ENCODE measurements at places on chromosomes 3 and 15.

- DNase-seq: no peak
These were observed 13.4 kb downstream of the MYL3 start for GRCh38 chr3:46849686-46850467.

GRCh38 chr3:81666502-81667121, 94.8 kb downstream of the GBE1 start:
- DNase-seq: peak; percentile 45

- DNase-seq: no peak
These were observed 25.0 kb downstream of the CRYGS start for GRCh38 chr3:186519021-186519658.

DNA sequence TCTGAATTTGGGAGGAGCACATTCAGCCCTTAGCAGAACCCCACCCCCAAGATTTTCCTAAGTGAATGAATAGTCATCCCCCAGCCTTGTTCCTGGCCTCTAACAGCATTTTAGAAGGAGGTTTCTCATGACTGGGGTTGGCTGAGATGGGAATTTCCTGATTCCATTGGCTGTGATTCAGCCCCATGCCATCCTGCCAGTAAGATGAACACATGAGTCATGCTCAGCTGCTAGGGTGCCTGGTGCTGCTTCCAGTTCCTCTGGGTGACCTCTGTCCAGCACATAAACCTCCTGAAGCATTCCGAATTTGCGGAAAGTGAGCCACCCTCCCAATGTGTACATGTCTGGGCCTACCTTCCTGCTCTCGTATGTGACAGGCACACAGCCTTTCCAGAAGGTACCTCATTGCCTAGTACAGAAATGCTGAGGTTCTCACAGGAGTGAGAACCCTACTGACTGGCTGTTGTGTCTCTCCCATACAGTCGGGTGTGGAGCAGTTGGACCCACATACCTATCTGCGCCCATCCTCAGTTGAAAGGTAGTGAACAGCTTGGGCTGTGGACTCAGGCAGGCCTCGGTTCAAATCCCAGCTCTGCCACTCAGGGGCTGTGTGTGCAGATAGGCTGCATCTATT, 91.7 kb downstream of the APBA2 start:
- DNase-seq: peak; percentile 95

DNA sequence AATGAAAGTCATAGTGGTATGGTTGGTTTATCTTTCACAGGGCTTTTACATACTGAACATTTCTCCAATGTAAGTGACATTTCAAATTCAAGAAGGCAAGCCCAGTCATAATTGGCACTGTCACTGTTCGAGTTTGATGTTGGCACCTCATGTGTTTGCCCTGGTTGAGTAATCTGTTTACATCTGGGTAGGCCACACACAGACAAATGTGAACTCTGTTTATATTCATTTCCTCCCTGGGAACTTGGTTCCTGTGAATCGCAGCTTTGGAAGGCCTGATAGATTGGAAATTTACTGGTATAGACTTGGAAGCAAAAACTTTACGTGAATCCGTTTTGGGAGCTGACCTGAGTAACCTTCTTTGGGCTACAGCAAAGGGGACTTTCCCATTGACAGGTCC, 395.2 kb upstream of the AZI2 start:
- DNase-seq: no peak

DNA sequence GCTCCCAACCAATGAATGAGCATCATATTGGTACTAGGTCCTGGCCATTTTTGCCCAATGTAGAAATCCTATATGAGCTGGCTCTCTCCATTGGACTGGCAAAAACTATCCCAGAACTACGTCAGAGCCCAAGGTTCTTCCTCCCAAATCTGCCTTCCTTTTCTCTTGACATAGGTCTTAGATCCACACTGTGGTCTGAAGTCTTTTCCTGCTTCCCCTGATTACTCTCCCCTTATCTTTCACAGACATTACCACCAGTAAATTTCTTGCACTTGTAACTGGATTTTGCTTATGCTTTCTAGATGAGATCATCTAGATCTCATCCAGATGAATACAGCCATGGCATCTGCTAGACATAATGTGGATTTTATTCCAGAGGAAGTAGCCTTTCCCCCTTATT, 141.2 kb upstream of the GADL1 start:
- no peak for DNase-seq

DNA sequence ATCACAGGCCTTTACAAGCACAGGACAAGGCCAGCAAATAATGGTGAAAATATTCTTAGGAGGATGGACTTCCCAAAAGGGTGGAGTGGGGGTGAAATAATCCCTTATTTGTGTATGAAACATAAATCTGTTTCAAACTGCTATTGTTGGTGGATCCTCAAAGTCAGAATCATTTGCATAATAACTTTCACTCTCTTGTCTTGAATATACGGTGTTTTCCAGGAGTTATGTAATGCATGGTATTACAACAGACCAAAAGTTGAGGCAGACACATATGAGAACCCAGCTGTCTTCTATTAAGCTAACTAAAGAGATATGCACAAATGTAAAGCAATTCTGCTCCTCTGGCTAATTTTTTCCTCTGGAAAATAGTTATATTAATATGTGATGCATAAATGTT, 57.7 kb downstream of the PRTG start:
- DNase-seq: no peak

- no peak for DNase-seq
These were observed 26.7 kb downstream of the SMAD3 start for GRCh38 chr15:67091980-67092677.

- no peak for DNase-seq
These were observed 21.6 kb downstream of the ADAMTS7 start for GRCh38 chr15:78789615-78790014.

- no peak for DNase-seq
These were observed 14.9 kb downstream of the GRAMD2A start for GRCh38 chr15:72182673-72183072.

DNA sequence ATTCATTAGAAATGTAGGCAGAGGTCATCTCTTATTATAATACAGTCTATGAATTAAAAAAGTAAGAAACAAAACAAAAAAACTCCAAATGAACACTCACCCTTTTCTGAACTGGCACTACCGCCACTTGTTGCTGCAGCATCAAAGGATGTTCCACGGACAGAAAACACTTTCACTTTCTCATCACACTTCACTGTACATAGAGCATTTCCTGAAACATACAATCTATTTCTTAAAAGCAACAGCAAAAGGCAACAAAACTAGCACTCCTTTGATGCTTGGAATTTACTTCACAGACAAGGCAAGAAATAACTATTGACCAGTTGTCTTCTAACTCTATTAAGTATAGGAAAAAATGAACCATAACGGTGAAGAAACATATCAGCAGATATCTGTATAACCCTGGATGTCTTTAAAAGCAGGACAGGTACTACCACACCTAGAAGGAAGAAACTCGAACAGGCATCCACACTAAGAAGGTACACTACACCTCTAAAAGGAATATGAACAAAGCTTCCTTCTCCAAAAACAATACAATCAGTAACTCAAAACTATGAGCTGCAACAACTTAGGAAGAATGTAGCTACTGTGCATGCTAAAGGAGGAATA, 24.9 kb downstream of the ETFA start:
- DNase-seq: peak; percentile 42

- no peak for DNase-seq
These were observed 231.6 kb upstream of the GOLGA6L4 start for GRCh38 chr15:84003791-84004503.

DNA sequence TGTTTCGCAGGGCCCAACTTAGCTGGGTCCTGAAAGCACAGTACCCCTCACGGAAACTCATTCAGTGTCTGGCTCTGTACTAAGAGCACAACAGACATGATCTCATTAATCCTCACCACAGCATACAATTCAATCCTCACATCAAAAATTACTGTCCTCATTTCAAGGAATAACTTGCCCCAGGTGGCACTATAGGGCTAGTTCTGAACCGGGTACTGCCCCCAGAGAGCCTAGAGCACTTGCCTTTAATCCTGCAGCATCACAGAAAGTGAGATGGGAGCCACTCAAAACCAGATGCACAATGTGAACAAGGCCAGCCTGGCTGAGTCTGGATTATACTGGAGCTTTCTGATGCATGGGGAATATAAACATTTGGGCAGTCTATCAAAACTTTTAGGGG, 122.6 kb downstream of the OSBPL10 start:
- no peak for DNase-seq

DNA sequence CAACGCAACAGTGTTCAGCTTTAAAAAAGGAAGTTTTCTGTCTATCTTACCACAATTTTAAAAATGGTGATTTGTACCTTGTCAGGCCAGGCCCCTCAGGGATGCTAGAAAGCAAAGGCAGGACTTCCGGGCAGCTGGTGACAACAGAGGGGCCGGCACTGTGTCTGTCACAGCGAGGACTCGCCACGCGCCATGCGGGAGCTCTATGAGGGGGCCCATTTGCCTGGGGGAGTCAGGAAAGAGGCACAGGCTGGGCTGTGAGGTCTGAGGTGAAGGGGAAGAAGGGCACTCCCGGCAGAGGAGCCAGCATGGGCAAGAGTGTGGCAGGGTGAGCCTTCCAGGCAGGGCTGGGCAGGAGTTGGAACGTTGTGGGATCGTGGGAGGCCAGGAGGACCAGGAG, 7.0 kb downstream of the IQSEC1 start:
- no peak for DNase-seq

DNA sequence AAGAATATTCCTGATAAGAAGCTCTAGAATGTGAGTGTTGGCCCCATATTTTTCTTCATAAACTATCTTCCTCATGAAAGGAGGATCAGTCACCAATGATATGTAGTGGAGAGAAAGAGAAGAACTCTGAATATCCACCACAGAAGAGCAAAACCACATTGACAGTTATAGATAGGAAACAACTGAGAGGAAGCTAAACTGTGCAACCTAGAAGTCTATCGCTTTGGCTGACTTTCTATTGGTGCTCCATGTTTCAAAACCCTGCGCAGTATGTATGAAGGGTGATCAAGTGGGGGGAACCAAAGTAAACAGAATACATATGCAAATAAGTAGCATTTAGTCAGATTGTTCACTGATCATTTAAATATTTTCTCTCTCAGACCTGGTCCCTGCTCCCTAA, 41.0 kb upstream of the ZNF280D start:
- DNase-seq: no peak

GRCh38 chr3:77939726-77940125, 899.8 kb downstream of the ROBO2 start:
- no peak for DNase-seq

- DNase-seq: no peak
These were observed 3.0 kb downstream of the ZNF770 start for GRCh38 chr15:34984889-34985630.

DNA sequence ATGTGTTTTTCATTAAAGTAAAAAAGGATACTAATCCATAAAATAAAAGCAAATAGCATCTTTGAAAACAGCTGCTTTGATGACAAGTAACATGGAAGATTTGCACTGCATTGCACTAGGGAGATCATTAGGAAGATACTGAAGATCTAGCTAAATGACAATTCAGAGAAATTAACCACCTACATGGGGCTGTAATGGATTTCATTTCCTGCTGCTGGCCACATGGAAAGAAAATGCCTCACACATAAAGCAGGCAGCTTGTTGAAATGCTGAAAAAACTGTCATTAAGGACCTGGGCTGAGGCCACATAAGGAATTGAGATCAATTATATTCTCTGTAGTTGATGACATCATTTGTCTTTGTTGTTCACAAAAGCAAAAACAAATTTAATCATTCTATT, 94.1 kb downstream of the PYDC2 start:
- DNase-seq: no peak

GRCh38 chr3:194185221-194185620, 49.3 kb downstream of the HES1 start:
- DNase-seq: no peak

DNA sequence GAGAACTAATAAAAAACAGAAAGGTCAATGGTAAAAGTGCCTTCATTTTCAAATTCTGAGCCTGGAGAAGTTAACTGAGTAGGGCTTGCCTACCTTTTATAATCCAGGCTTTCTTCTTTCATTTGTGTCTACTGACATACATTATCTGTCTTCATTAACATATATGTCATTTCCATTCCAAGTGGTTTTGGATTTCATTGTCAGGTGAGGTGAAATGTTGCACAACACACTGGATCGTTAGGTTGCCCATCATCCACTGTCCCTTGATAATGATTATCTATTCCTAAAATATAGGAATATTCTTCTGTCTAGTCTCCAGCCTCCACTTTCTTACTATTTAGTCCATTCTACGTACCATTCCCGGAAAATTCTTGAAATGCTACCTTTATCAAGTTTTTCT, 55.0 kb upstream of the CP start:
- no peak for DNase-seq

DNA sequence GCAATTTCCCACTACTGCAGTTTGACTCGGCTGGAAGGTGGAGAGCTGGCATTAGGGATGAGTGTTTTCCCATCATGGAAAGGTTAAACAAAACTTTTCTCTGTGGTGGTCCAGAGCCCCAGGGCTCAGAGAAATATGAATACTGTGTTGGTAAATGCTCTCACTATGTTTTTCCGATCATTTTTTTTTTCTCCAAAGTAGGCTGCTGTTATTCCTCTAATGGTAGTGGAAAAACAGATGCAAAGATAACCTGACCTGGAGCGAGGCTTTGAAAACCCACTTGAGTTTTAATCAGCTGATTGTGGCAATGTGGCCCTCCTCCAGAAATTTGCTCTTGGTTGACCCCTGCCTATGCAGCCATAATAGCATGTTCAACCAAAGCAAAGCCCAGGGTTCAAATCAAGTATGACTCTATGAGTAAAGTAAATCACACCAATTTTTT, 320.8 kb upstream of the CTNNB1 start:
- DNase-seq: no peak

- DNase-seq: peak; percentile 13
These were observed 47.3 kb downstream of the EIF3J start for GRCh38 chr15:44584162-44584749.

DNA sequence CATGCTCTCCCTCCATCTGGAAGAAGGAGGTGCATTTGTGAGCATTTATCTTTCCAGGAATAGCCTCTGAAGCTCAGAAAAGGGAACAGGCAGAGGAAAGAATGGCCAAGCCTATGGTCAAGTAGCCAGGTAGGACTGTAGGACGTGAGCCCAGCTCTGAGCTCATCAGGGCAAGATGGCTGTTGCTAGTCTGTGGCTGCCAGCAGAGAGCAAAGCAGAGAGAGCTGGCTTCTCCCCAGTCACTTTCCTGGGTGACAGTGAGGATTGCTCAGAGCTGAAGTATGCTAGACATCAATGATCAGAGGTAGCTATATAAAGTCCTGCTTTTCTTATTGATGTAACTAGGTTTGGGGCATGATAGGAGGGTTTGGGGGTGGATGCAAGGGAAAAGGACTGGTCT, 146.1 kb upstream of the SLC24A5 start:
- no peak for DNase-seq

GRCh38 chr3:41216993-41217392, 17.7 kb downstream of the CTNNB1 start:
- DNase-seq: no peak

GRCh38 chr3:69016901-69017300, 3.4 kb upstream of the EOGT start:
- no peak for DNase-seq

DNA sequence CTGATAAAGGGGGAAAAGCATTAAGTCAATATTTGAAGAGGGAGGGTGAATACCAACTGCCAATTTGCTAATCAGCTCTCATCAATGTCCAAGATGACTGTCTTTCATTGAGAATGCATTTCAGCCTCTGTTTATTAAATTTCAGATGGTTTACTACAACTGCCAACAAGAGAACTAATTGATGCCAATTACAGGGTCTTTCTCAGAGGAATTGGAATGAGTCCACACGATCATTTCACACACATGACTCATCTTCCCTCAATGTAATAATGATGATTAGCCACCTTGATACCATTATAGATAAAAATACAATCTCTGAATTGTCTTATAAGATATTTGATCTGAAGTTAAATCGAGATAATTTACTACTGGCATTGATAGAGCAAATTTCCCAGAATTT, 1274.4 kb downstream of the ROBO2 start:
- no peak for DNase-seq
